Activated naive CD4-positive, alpha-beta T cell treated with anti-CD3 and anti-CD28 coated beads, Interleukin-2, amount 50 U/mL, for 72 hours (primary cell): ENCODE measurements at places on chromosomes 1 and 21. TPM values are rescaled to one million over a fixed set of nuclear protein-coding genes. Genes with fewer than 3 reads are reported as not detected.

Gene C2CD4D
- 2.3 TPM for total RNA-seq

Gene CD1D
- not detected for total RNA-seq

Gene FOXD3
- not detected for total RNA-seq

Gene FMN2
- not detected for total RNA-seq

Gene PTCH2
- 0.99 TPM for total RNA-seq

Gene FHAD1
- 0.27 TPM for total RNA-seq

Gene CDC14A
- total RNA-seq = 13.0 TPM
